CD4-positive, alpha-beta T cell treated with Interleukin-1 beta for 1 hour (primary cell): ENCODE measurements at places on chromosomes 7 and 10.

DNA sequence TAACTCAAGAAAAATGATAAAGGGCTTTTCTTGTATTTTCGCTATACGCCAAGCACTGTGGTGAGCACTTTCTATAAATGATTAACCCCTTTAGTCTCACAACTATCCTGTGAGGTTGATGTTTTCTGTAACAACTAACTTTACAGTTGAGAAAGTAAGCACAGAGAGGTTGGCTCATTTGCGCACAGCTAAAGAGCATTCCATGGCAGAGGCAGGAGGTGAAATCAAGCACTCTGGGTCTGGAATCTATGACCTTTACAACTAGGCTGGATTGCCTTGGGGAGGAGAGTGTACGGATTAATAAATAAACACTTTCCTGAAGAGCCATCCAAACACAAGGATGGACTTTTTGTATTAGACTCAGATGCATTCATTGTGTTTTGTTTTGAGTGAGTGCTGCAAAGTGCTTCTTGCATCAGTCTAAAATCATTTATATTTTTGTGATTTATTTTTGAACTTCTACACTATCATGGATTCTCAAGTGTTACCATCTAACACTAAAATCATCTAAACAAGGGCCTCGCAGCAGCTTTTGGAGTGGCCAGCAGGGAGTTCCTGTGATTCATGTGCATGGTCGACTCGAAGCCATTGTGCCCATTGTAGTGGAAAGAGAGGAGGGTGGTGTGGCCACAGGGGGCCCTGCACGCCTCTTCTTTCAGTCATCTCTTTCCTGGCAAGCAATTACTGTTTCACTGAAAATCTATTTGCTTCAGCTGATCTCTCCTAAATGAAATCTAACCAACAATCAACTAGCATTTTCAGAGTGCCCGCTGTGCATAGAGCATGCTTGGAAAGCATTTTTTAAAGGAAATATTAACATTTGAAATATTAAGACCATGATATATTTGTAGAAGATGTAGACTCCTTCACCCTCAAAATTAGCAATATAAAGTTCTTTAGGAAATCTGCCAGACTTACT, 633.4 kb upstream of the COBL start:
- DNase-seq = no peak

DNA sequence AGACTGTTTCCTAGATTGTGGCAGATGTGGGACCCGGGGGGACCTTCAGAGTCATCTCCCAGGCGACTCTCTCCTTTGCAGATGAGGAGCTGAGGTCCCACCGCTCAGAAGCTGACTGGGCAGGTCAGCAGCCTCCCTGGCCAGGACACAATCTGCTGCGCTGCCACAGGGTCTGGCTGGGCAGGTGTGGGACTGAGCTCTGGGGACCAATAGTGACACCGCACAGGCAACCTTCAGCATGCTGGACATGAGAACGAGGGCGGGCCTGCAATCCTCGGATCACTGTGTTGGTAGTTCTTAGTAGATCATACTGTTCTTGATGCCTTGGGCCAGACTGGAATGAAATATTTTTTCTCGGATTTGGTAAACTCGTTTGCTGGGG, 20.5 kb upstream of the CRYGN start:
- DNase-seq = no peak

DNA sequence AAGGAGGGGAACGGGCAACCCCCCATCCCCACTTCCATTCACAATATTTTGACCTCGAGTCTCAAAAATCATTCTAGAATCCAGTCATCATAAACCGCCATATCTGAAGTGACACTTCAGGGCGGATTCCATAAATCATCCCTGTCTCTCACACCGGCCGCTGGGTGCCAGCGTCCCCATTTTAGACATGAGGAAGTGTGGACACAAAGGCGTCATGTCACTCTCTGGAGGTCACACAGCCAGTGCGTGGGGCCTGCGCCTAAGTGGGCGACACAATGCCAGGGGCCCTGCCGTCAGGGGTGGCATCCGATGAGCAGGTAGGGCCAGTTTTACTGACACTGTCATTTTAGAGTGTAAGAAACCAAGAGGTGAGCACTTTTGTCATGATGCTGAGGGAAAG, 19.5 kb downstream of the KCNH2 start:
- no peak for DNase-seq

- no peak for DNase-seq
Observed at GRCh38 chr7:23372611-23373010, 73.5 kb downstream of the MALSU1 start.

DNA sequence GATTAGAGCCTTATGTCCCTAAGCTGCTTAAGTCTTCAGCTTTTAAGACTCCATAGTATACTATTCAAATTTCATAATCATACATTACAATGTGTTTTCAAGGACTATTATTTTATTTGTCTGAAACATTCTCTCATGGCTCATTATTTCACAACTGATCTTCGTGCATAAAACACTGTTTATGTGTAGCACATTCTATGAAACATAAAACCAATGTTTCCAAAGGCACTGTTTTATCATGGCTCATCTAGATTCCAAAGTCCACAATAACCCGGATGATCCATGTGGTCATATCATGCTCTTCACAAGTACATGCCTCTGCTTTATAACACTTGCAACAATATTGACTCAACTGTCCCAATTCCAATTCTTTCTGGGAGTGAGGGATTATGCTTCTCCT, 806.1 kb downstream of the TNS3 start:
- DNase-seq = no peak

- no peak for DNase-seq
Observed at GRCh38 chr10:124213899-124214510, 120.6 kb upstream of the CHST15 start.

DNA sequence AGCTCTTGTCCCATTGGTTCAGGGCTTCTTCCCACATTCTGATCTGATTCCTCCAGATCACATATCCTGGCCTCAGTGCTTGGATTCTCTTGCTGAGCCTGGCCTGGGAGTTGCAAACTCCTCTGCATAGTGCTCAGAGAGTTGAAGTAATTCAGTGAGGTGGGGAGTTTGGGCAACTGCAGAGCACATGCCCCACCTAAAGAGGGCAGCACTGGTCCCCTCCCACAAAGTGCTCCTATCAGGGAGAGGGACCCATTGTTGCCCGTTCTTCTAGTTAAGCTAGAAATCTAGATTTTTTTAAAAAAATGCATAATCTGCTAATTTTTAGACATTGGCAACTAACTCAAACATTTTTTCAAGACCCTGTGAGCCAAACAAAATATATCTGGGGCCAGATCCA, 45.1 kb downstream of the CHN2 start:
- DNase-seq = no peak

- no peak for DNase-seq
Observed at GRCh38 chr7:138029126-138029525, 27.2 kb upstream of the CREB3L2 start.

DNA sequence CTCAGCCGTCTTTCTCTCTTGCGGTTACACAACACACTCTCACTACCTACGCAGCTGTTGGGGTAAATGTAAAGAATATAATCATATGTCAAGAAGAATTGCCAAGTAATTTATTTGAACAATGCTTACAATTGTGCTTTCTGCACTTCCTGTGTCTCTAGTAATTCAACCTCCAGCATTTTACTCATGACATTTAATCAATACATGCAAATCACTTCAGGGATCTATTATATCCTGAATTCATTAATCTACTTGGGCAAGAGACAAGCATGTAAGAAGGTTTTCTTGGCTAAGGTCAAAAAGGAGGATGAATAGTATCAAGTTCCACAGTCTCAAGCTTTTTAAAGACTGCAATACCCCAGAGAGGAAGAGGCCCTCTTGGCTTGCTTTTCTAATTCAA, 562.9 kb upstream of the ADARB2 start:
- no peak for DNase-seq

GRCh38 chr7:148903504-148903903, 19.4 kb upstream of the EZH2 start:
- DNase-seq = no peak

GRCh38 chr7:108088729-108089128, 41.4 kb downstream of the LAMB4 start:
- no peak for DNase-seq

- DNase-seq = no peak
Observed at GRCh38 chr7:139036901-139037300, 1.1 kb upstream of the ZC3HAV1L start.

- no peak for DNase-seq
Observed at GRCh38 chr7:36423633-36424032, 34.0 kb downstream of the ANLN start.

- no peak for DNase-seq
Observed at GRCh38 chr7:157116762-157117161, 22.0 kb upstream of the UBE3C start.

DNA sequence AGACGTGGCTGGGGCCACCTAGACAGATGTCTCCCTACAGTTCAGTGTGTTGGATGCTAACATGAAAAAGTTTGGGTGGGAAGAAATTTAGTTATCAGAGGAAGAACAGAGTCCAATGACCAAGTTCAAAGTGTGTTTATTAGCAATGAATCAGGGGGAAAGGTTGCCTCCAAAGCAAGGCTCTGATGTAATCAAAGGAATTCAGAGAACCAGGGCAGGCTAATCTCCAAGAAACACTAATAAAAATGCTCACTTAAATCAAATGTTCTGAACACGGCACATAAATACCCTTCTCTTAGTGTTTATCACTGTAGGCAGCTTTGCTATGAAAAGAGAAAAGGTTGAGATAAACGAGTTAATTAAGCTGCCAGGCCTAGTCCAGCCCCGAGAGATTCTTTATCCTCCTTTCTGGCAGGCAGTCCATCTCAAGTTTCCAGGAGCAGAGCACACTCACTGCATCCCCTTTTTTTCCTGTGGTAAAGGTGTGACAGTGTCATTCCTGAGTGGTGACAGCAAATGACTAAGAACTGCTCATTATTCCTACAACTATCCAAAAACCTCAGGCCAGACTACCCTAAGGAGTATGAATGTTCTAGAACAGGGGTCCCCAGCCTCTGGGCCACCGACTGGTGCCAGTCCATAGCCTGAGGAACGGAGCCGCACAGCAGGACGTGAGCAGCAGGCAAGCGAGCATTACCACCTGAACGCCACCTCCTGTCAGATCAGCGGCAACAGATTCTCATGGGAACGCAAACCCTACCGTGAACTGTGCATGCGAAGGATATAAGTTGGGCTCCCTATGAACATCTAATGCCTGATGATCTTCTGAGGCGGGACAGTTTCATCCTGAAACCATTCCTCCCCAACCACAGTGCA, 66.9 kb upstream of the FHIP2A start:
- no peak for DNase-seq

- DNase-seq = no peak
Observed at GRCh38 chr7:26583094-26583648, 281.2 kb downstream of the SKAP2 start.

- no peak for DNase-seq
Observed at GRCh38 chr10:122265896-122266295, 5.2 kb upstream of the BTBD16 start.

DNA sequence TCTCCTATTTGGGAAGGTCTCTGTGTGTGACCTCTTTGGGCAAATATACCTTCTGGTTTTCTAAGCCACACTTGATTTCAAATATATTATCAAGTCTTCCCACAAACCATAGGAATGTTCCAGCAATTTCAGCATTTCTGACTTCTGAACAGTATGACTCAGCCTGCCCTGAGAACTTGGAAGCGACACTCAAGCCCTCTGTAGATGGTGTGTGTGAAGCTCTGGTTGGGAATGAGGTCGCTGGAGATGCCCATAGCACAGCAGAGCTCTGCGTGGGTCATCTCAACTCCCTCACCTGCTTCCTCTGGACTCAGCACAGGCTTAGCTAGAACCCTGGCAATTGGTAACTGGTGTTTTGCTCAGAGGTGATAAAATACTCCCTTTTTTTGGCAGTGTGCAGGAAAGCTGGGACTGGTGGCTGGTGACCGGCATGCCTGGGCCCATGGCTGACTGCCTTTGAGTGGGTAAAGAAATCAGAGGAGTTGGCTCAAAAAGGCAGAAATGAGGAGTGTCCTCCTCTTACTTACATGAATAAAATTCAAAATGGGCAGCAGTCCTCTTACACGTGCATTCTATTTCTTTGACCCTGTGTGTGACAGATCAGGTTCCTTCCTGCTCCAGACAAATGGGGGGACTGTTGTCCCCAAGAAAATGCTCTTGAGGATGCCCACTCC, 87.5 kb upstream of the NRP1 start:
- DNase-seq = no peak

DNA sequence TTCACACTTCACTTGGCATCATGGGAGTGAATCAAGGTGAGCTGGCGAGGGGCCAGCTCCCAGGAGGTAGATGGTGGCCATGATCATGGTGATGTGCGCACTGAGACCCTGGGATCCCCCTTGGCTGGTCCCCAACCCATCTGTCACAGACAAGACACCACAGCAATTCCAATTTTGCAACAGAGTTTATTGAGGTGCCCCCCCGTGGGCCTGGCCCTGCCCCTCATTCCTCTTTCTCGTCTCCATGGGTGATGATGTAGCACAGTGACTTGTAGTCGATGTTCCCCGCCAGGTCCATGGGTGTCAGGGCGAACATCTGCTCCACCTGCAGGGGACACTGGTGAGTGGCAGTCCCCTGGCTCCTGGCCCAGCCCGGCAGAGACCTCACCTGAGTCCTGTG, 2.4 kb downstream of the MYL7 start:
- DNase-seq = no peak
